Lower lobe of right lung (tissue), 2 donors: ENCODE measurements at places on chromosomes 2 and 18. TPM values are rescaled to one million over a fixed set of nuclear protein-coding genes. Genes with fewer than 3 reads are reported as not detected.

DNA sequence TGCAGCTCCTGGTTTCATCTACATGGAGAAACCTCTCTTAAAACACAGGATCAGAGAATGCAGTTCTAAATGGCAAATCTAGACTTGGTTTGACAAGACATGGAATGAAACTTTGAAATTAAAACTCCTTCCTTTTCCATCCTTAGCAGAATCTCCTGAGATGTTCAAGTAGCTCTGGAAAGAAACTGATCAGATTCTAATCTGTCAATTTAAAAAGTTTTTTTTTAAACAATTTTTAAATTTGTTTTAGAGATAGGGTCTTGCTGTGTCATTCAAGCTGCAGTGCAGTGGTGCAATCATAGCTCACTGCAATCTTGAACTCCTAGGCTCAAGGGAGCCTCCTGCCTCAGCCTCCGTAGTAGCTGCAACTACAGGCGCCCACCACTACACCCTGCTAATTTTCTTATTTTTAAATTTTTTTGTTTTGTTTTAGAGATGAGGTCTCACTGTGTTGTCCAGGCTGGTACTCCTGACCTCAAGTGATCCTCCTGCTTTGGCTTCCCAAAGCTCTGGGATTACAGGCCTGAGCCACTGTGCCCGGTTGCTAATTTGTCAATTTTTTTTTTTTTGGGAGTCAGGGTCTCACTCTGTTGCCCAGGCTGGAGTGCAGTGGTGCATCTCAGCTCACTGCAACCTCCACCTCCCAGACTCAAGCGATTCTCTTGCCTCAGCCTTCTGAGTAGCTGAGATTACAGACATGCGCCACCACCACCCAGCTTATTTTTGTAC lies 216.7 kb downstream of the TGIF1 start:
- no peaks in the 10 kb centered on the region for H3K36me3 ChIP-seq
- DNase-seq: no peak
- no peak overlapping the region for H3K27ac ChIP-seq
- no peaks in the 10 kb centered on the region for H3K27me3 ChIP-seq
- peaks cover 32% of the 10 kb centered on the region for H3K4me1 ChIP-seq

DNA sequence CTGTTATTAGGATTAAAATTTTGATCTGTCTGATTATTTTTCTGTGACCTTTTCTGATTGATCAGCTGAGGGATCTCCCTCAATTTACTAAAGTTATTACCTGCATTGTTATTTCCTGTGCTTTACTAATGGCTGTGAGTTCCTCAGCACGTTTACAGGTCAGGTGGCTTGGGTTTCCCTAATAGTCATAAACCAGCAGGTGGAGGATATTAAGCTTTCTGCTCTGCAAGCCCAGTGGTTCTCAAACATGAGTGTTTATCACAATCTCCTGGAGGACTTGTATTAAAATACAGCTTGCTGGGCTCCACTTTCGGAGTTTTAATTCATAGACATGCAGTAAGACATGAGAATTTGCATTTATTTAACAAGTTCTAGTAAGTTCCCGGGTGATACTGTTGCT lies 22.4 kb upstream of the UGP2 start:
- H3K27me3 ChIP-seq: no peaks in the 10 kb centered on the region
- no peak for DNase-seq
- no peak overlapping the region for H3K4me3 ChIP-seq

DNA sequence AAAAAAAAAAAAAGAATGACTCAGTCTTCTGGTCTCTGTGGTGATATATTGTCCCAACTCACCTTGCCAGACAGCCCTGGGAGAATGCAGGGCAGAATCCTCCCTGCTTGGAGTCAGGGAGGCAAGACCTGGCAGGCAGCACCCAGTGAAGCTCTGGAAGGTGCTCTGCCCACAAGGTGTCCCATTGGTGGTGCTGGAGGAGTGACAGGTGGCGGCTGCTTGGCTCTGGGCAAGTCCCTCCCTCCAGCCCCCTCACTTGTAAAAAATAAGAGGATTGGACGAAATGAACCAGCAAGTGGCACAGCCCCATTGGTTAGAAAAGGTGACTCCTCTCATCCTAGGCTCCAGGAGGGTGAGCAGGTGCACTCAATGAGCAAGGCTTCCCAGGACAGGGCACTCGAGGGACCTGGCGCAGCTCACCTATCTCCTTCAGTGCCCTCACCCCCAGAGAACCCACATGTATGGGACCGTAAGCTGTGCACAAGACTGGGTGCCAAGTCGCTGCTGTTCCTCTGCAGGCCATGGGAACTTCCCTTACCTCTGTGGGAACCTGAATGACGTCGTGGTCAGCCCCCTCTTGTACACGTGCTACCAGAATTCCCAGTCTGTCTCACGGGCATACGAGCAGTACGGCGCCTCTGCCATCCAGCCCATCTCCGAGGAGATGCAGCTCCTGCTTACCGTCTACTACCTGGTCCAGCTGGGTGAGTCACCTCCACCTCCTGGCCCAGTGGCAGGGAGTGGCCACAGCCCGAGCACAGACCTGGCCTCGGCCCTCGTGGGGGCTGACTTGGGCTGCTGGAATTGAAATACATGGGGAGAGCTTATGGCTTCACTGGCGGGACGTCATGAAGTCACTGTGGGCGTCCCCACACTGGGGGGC lies 54.6 kb downstream of the GREB1 start:
- H3K4me1 ChIP-seq: peaks cover 3% of the 10 kb centered on the region
- no peak overlapping the region for H3K4me3 ChIP-seq
- H3K36me3 ChIP-seq: no peaks in the 10 kb centered on the region
- no peak overlapping the region for H3K27ac ChIP-seq
- DNase-seq: no peak

GRCh38 chr2:131036269-131036668 lies 57.0 kb downstream of the FAM168B start:
- H3K4me1 ChIP-seq: no peaks in the 10 kb centered on the region
- no peak overlapping the region for H3K4me3 ChIP-seq
- no peaks in the 10 kb centered on the region for H3K36me3 ChIP-seq

The KCNK3 gene
- 26.8 TPM for total RNA-seq

The GPR55 gene
- total RNA-seq: 0.74 TPM

The C1GALT1C1L gene
- total RNA-seq: 0.44 TPM

The ILKAP gene
- total RNA-seq: 43.4 TPM
